ENCODE measurements at places on chromosomes 5 and 9.

DNA sequence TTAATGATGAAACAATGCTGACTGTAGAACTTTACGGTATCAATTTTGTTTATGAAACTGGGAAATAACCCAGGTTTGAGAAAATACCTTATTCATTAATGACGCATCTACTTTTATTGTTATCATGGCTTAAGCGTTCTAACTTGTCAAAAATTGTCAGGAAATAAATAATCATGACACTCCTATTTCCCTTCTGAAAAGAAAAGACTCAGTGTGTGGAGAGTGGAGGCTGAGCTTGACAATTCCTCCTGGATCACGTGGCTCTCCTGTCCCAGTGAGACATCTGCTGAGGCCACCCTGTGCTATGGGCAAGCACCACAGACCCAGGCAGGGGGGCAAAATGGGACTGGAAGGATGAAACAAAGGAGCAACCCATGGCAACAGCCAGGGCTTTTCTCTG lies 466.4 kb downstream of the ZNF608 start:
- no peak for DNase-seq

DNA sequence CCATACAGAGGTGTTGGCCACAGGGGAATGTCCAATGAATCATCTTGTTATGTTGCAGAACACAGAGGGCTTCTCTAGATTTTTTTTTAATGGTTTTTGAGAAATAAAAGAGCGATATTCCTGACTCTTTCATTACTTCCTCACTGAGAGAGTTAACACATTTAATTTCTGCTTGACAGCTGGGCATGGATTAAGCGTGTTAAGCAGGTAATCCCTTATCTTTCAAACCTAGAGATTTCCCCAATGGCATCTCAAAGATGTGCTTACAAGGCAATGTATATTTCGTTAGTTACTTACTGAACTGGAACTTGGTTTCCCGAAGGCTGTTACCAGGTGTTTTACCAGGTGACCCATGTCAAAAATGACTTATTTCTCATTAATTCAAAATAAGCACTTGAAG lies 21.8 kb upstream of the ADCY2 start:
- DNase-seq, result no peak

DNA sequence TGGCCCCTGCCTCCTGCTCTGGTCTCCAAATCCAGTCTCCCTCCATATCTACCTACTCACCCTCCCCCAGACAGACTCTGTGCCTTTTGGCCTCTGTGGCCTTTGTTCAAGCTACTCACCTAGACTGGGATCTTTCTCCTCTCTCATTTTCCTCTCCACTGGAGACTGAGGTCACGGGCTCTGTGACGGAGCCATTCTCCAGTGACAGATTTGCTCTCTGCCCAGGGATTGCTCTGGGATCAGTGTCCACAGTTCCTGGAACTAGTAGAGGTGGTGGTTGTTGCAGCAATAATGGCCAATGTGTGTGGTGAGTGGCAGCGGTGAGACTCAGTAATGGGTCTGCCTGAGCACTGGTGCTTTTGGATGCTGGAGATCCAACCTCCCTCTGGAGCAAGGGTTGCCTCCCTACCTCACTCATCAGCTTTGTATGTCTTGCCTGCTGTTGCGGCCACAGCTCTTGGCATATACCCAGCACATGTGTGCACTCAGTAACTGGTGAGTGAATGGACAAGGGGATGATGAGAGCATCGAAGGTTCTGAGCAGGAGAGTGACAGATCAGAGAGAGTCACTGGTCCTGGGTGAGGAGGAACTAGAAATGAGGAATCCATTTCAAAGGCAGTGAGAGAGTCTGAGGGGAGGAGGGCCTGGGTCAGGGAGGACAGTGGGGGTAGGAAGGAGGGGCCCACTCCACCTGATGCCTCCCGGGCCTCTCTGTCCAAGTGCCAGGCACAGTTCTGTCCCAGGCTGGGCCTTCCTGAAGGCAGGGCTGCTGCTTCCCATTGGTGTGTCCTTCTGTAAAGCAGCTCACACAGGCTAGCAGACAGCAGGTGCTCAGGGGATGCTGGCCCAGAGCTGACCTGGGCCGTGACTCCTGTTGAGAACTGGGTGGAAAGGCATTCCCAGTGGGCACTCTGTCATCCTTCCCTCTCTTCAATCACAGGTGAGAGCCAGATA lies 96.5 kb upstream of the PITX1 start:
- no peak for DNase-seq

DNA sequence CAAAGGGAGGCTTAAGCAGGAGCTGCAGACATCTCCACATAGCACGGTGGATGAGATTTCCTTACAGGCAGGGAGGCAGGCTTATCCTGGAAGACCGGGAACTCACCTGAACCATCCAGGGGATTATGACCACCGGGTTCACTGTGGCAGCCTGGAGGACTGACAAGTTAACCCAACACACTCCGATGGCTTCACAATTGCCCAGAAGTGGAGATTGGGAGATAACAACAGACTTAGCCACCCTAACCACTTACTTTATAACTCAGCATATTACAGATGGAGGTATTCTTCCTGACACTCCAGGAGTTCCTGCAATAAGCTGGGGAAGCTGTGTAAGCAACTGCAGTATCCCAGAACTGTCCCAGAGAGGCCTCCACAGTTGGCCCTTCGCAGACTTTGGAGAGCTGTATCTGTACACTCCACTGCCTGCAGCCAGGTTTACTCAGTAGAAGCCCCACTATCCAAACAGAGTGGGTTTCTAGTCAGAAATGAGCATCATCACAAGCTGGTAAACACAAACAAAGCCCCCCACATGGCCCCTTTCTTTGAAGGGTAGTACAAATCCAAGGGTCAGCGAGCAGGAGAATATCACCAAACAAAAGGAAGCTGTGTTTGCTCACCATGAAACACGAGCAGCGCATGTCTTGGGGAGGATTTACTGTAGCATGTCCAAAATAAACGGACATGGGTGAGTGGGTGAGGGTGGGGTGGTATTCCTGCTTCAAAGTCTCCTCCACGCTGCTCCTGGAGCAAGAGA lies 462.2 kb downstream of the RASEF start:
- no peak for DNase-seq

GRCh38 chr9:86664603-86665002 lies 282.7 kb downstream of the GAS1 start:
- no peak for DNase-seq

- peak; percentile 33 for DNase-seq
These were observed 511 bp downstream of the ARL15 start for GRCh38 chr5:54309691-54310432.

DNA sequence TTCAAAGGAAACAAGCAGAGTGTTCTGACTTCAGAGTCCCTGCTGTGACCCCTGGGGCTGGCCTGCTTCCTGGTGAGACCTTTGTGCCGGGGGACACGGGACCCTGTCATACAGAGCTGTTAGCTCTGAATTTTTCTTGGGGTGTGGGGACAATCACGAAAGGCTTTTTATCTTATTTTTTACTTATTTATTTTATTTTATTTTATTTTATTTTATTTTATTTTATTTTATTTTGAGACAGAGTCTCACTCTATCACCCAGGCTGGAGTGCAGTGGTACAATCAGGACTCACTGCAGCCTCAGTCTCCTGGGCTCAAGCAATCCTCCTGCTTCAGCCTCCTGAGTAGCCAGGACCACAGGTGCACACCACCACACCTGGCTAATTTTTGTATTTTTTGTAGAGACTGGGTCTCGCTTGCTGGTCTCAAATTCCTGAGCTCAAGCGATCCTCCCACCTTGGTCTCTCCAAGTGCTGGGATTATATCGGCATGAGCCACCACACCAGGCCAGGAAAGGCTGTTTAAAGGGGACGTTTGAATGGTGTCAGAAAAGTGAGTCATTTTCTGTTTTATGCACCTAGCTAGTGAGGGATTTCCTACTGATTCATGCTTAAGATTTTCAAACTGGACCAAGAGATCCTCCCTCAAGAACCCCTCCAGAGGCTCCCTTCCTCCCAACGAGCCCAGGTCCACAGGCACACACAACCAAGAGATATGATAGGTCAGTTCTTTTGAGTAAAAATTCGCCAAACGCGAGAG lies 75.7 kb downstream of the OLFM1 start:
- peak; percentile 31 for DNase-seq

GRCh38 chr5:140356853-140357725 lies 2.9 kb upstream of the SLC4A9 start:
- DNase-seq, result no peak

- DNase-seq, result no peak
These were observed 61.8 kb downstream of the SMIM15 start for GRCh38 chr5:61100437-61100836.

- no peak for DNase-seq
These were observed 117.6 kb downstream of the FAM170A start for GRCh38 chr5:119746984-119747383.

DNA sequence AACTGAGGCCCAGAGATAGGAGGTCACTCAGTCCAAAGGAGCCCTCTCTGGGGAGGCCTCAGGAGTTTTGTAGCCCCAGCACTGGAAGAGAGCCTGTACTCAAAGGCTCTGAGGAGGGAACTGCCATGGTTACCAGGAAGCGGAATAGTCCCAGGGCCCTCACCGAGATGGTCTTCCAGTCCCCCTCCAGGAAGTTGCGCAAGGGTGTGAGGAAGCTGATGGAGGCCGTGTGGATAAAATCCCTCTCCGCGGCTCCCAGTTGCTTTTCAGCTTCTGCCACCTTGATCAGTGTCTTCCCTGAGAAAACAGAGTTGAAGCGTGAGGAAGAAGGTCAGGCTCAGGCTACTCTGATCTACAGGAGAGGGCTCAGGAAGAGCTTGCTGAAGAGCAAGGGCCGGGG lies 13.5 kb downstream of the SH3GLB2 start:
- DNase-seq, result no peak

DNA sequence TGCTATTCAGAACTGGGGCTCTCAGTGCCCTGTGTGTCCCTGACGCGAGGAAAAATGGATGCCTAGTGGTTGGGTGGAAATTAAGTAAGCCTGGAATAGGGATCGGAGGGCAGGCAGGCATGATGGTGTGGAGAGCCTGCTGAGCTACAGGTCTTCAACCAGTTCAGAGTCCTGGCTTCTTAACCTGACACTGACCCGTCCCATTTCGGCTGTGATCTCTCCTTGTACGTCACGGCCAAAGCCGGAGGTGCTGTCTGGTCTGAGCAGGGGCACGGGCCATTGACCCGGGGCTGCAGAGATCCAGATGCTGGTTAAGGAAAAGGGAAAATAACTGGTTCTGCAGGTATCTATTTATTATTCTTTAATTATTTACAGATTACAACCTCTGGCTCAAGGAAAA lies 27.9 kb downstream of the RHOBTB3 start:
- DNase-seq, result no peak

GRCh38 chr5:86546044-86546443 lies 71.7 kb upstream of the COX7C start:
- no peak for DNase-seq

DNA sequence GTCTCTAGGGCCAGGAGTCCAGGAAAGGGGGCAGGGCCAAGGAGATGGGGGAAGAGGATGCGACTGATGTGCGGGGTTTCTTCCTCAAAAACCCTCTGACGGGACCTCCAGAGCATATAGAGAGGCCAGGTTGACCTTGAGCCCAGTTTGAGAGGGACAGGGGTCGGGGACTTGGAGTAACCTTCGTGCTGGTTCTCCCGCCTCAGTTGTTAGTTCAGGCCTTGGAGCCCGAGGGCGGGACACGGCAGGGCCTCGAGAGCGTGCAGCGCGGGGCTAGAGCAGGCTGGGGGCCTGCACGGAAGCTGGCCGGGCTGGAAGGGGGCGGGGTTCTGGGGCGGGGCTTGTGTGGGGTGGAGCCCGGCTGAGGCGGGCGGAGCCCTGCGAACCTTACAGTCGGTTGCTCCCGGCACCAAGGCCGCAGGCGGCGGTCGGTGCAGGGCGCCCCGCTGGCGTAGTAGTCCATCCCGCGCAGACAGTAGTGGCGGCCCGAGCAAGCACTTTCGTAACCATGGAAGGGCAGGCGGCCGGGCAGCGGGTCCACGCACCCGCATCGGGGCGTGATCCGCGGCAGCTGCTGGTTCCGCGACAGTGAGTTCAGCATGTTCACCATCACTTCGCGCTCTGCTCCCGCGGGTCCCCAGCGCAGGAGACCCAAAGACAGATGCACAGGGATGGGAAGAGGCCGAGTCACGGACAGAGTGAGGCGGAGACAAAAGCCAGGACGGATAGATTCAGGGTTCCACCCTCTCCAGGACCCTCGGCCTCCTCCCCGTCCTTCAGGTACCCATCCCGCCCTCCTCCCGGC lies 4.0 kb upstream of the MYORG start:
- DNase-seq, result peak; percentile 87

DNA sequence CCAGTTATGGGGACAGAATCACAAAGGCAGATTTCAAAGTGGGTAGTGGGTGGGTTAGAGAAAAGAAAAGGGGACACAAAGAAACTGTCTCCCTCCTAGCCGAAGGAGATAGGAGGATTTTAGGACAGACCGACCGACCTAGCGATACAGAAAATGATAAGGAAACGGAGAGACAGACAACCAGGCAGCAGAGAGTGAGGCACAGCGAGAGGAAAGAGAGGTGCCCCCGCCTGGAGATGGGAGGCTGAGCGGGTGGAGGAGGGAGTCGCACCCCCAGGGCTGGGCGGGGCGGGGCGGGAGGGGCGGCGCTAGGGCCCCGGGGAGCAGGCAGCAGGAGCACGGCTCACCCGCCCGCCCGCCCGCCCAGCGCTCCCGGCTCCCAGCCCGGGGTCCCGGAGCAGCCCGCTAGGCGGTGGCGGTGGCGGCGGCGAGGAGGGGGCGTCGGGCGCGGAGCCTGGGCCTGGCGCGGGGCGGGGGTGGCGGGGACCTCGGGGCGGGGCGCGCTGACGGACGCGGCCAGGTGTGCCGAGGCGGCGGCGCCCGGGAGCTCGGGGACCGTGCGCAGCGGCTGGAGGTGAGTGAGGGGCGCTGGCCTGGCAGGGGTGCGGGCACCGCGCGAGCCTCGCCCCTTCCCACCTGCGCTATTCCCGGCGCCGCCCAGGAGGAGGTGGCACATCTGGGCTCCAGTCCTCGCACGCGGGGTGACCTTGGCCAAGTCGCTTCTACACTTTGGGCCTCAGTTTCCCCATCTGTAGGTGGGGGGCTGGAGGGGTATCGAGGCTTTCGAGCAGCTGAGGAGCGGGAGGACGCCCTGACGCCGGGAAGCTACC lies 15.9 kb upstream of the SYNPO start:
- no peak for DNase-seq

DNA sequence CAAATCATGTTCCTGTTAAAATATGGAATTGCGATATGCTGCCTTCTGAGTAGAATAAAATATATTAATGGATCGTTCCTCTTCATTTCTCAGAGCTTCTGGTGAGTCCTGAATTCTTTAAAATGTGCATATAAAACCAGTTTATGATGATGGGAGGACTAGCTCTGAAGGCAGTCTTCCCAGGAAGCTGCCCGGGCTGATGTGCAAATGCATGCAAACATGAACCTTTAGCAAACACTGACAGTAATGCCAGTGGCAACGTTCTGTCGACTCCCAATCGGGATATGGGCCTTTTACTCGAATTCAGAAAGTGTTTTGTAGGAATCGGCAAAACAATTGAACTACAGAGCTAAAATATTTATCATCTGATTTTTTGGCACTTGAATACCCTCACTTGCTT lies 93.6 kb downstream of the TLE4 start:
- no peak for DNase-seq

DNA sequence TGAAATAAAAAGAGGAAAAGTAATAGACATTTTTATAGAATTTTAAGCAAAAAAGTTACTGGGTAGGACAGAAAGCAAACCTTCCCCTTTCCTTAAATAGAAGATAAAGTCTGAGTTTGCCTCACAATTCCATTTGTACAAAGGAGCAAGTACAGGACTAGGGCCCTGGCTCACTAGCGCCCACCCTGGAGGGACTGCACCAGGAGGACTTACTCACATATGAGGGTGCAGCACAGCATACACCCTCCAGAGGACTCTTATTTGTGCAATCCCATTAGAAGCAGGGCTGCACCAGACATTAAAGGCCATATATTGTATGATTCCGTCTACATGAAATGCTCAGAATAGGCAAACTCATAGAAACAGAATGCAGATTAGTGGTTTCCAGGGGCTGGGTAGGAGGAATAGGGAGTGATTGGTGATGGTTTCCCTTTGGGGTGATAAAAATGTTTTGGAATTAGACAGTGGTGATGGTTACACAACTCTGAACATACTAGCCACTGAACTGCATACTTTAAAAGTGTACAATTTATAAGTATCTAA lies 4.5 kb downstream of the REEP5 start:
- DNase-seq, result peak; percentile 76
